ENCODE measurements at places on chromosomes 1 and 21. TPM values are rescaled to one million over a fixed set of nuclear protein-coding genes. Genes with fewer than 3 reads are reported as not detected.

DNA sequence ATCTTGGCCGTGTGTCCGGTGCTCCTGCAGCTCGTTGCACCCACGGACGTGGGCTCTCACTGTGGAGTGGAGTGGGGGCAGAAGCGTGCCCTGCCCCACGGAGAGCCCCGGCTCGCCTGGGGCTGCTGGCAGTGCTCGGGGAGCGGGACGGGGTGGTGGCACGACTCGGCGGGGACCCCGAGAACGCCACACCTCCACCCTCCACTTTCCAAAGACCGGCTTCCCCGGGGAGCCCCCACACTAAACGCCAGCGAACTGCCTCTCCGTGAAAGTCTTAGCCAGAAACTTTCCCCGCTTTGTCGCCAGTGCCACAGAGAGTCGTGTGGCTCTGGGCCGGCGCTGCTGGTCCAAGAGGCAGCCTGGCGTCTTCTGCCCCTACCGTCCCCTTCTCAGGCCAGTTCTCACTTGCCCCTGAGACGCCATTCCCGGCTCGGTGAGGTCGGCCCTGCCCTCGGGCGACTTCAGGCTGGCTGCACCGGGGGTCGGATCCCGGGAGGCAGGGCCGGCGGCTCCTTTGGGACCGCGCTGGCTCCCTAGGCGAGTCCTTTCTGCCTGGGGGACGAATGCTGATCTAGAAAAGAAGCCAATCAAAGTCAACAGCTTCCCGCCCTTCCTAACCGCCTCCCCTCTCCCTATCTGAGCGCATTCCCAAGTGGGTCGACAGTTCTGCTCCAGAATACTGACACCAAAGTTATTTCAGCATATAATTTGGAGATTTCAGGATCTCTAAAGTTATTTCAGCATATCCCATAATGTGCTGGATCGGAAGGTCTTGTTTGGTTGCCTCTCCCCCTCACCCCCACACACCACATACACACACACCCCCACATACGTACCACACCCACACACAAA is 2.6 kb upstream of the SAMD13 start:
- H3K4me1 ChIP-seq: peaks cover 35% of the 10 kb centered on the region
- peak overlapping the region; percentile 32 for H3K4me3 ChIP-seq
- DNase-seq: no peak
- no peak overlapping the region for H3K27ac ChIP-seq
- peaks cover 3% of the 10 kb centered on the region for H3K27me3 ChIP-seq

DNA sequence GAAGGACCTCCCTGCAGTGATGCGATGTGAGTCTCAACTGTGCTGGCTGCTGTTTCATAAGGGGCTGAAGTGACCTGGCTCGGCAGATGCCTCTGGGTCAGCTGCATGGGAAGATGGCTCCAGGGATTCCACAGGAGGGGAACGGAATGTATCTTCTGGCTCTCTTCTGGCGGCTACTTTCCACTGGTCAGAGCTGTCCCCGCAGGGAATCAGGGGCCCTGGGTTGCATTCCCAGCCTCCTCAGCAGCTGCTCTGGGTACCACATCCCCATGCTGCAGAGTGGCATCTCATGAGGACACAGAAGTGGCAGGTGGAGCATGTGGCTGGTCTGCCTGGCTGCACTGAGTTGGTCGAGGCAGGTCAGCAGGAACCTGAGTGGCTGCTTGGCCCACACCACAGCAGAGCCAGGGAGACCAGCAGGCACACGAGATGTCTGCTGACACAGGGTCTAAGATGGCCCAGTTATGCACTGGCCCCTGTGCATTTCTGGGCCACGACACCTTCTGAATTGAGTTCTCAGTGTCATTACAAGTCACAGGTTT is 42.8 kb downstream of the POFUT2 start:
- H3K4me1 ChIP-seq: no peaks in the 10 kb centered on the region
- DNase-seq: no peak
- no peak overlapping the region for H3K27ac ChIP-seq

DNA sequence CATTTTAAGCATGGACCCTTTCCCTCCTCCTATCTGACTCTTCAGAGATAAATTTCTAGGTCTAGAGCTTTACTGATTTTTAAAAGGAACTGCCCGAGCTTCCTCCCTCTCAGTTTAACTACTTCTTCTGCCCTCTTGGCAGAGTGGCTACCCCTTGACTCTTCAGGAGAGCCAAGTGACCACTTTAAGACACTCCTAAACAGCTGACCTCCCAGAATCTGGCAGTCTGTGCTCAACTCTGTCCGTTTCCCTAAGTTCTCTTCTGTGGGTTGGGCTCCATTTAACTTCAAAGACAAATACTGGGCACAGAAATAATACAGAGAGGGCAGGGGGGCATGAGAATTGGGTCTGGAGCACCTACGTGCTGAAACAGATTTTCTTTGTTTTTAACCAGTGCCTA is 196.3 kb upstream of the FOXD3 start:
- no peaks in the 10 kb centered on the region for H3K36me3 ChIP-seq
- no peak overlapping the region for H3K27ac ChIP-seq
- DNase-seq: no peak
- H3K27me3 ChIP-seq: no peaks in the 10 kb centered on the region

GRCh38 chr1:23616292-23616824 is 57.1 kb upstream of the ID3 start:
- no peak overlapping the region for H3K4me3 ChIP-seq
- H3K27ac ChIP-seq: no peak overlapping the region
- H3K4me1 ChIP-seq: peaks cover 97% of the 10 kb centered on the region
- DNase-seq: no peak
- no peaks in the 10 kb centered on the region for H3K36me3 ChIP-seq

GRCh38 chr21:30839304-30839703 is 9.7 kb upstream of the KRTAP7-1 start:
- H3K36me3 ChIP-seq: no peaks in the 10 kb centered on the region
- no peaks in the 10 kb centered on the region for H3K4me1 ChIP-seq
- DNase-seq: peak; percentile 5
- no peak overlapping the region for H3K27ac ChIP-seq
- H3K4me3 ChIP-seq: no peak overlapping the region
- H3K27me3 ChIP-seq: no peaks in the 10 kb centered on the region

DNA sequence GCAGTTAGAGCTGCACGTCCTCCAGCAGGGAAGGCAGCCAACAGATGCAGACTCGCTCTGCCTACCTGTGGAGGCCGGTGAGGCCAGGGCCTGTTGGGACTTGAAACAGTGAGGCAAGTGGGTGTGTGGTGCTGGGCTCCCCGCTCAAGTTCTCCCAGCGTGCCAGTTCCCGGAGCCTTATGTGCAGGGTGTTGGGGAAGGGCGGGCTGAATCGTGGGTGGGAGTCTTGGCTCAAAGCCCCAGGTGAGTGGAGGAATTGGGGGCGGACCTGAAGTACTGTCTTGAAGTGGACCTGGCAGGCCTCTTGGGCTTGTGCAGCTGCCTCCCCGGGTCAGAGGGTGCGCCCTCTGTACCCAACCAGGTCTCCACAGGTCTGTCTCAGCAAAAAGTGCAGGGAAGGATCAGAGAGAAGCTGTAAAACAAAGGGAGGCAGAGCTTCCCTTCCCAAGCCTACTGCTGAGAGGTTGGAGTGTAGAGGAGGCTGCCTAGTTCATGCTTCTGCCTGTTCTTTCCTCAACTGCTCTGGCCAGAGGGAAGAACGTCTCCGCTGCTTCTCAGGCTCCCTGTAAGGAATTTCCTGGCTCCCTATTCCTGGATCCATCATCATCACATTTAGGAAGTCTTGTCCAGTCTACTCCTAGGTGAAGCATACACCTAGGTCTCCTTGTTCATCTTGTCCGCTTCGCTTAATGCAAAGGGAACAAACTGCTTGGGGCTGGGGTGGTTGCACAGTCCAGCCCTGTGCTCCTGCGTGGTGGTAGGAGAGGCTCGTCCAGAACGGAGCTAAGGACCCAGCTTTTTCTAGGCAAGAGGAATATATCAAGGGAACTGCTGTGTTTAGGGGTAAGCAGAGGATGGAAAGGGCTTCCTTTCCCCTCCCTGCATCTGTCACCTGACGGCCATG is 14.9 kb downstream of the UTP11 start:
- H3K36me3 ChIP-seq: peaks cover 23% of the 10 kb centered on the region
- no peak for DNase-seq
- H3K27me3 ChIP-seq: no peaks in the 10 kb centered on the region
- H3K27ac ChIP-seq: no peak overlapping the region
- H3K4me3 ChIP-seq: no peak overlapping the region

DNA sequence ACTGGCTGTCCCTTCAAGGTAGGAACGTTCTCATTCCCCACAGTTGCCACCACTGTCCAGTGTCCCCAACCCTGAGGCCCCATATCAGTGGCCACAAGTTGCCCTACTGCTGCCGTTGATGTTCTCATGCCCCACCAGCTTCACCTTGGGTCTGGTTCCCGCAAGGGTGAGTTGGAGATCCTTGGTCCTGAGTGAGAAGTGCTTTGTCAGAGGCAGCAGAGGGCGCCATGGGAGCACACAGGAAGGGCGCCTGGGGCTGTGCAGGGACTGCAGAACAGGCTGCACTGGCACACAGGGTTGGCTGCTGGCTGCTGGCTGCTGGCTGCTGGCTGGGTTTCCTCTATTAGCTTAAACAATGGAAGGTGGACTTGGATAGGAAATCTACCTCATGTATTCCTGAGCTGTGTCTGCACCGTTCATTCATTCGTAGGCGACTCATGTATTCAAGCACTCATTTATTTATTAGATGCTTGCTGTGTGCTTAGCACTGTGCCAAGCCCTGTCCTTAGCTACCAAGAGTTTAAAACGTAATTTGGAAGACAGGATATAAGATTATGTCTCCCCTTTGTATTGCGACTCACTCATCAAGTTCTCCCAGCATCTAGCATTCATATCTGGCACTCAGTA is 2.1 kb upstream of the S100A9 start:
- H3K27me3 ChIP-seq: no peaks in the 10 kb centered on the region
- H3K4me3 ChIP-seq: no peak overlapping the region
- peaks cover 18% of the 10 kb centered on the region for H3K4me1 ChIP-seq

GRCh38 chr1:164560121-164560541 is 1.1 kb downstream of the PBX1 start:
- H3K4me1 ChIP-seq: peaks cover 6% of the 10 kb centered on the region
- H3K27ac ChIP-seq: no peak overlapping the region
- no peaks in the 10 kb centered on the region for H3K27me3 ChIP-seq

DNA sequence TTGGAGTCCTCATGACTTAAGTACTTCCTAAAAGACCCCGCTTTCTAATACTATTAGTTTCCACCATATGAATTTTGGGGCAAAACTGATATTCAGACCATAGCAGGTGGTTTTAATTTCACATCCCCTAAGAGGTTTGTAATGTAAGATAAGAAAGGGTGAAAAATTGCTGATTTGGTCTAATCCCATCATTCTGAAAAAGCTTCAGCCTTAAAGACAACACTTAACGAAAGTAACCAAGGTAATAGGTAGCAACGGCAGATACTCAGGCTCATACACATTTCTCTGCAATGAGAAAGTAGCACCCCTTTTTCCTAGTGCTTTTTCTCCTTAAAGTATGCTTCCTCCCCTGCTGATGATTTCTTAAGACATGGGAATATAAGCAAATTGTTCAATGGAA is 376.9 kb upstream of the LYPLAL1 start:
- no peaks in the 10 kb centered on the region for H3K27me3 ChIP-seq
- DNase-seq: no peak
- H3K4me3 ChIP-seq: no peak overlapping the region
- no peaks in the 10 kb centered on the region for H3K4me1 ChIP-seq

DNA sequence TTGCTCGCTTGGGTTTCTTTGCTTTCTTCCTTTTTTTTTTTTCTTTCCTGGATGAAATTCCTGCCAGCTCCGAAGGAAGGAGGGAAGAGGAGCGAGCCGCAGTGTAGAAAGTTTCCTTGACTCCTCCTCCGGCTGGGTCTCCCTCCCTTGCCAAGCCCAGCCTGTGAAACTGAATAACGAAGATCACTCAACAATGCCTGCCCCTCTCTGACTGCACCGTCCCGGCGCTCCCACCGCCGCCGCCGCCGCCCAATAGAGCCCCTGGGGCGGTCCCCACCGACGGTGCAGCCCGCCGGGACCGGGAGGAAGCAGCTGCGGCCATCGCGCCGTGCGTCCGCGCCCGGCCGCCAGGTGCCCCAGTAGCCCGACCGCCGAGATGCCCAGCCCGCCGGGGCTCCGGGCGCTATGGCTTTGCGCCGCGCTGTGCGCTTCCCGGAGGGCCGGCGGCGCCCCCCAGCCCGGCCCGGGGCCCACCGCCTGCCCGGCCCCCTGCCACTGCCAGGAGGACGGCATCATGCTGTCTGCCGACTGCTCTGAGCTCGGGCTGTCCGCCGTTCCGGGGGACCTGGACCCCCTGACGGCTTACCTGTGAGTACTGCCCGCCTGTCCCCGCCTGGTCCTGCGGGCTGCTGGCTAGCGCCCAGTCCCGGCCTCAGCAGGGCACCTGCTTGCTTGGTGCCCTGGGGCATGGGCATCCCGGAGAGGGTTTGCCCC is at the start of gene LGR6:
TSS of gene LGR6 (plus strand) at position 186 of the 714 bp plus-strand sequence. CDS start at position 377, 191 bp downstream.
- no peak for DNase-seq
- H3K27ac ChIP-seq: no peak within 1 kb of the TSS
- peaks cover 14% of the 10 kb centered on the region for H3K27me3 ChIP-seq
- H3K4me3 ChIP-seq: no peak within 1 kb of the TSS

- DNase-seq: no peak
- no peaks in the 10 kb centered on the region for H3K4me1 ChIP-seq
- no peaks in the 10 kb centered on the region for H3K27me3 ChIP-seq
- H3K4me3 ChIP-seq: no peak overlapping the region
- H3K36me3 ChIP-seq: no peaks in the 10 kb centered on the region
Observed at GRCh38 chr1:61301824-61302657, 219.7 kb downstream of the NFIA start.

The LRRC8C gene
- 57.1 TPM for total RNA-seq

The F5 gene
- total RNA-seq: 6.1 TPM
